ENCODE measurements at places on chromosomes 2 and 18. TPM values are rescaled to one million over a fixed set of nuclear protein-coding genes. Genes with fewer than 3 reads are reported as not detected.

FTCDNL1 gene
- total RNA-seq, result 5.8 TPM

MBP gene
- 189 TPM for total RNA-seq

SCN2A gene
- 0.33 TPM for total RNA-seq

RBM43 gene
- 4.1 TPM for total RNA-seq

EIF2AK3 gene
- total RNA-seq, result 15.3 TPM

SPAG16 gene
- 17.6 TPM for total RNA-seq
